ENCODE measurements at places on chromosomes 1 and 21.

- no peak for DNase-seq
These were observed 35.2 kb downstream of the SPAG17 start for GRCh38 chr1:118149799-118150198.

DNA sequence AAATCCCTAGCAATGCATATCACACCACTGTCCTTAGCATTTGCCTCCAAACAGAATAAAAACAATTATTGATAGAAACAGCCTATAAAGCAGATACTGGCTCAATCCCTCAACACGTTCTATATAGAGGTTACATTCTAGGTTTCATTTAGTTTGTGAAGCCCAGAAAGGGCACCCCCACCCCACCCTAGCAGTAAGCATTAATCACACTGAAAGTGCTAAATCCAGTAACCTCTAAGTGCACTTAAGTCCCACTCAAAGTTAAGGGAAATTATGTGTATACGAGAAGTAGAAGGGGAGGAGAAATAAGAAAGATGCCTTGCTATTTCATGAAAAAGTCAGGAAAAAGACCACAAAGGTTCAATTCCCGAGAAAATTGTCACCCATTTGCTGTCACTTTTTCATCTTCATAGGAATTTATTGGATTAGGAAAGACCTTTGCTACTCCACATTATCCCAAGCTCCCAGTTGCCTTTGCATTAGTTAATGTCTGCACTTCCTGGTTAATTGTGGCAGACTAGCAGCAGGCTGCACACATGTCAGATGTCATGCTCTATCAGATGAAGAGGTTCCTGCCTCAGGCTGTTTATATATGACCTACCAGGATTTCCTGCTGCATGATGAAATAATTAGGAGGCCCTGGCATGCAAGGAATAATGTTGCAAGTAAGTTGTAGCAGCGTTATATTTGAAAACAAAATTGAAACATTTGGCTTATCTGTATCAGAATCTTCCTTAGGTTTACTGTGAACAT is 54.5 kb upstream of the LHX8 start:
- no peak for DNase-seq

DNA sequence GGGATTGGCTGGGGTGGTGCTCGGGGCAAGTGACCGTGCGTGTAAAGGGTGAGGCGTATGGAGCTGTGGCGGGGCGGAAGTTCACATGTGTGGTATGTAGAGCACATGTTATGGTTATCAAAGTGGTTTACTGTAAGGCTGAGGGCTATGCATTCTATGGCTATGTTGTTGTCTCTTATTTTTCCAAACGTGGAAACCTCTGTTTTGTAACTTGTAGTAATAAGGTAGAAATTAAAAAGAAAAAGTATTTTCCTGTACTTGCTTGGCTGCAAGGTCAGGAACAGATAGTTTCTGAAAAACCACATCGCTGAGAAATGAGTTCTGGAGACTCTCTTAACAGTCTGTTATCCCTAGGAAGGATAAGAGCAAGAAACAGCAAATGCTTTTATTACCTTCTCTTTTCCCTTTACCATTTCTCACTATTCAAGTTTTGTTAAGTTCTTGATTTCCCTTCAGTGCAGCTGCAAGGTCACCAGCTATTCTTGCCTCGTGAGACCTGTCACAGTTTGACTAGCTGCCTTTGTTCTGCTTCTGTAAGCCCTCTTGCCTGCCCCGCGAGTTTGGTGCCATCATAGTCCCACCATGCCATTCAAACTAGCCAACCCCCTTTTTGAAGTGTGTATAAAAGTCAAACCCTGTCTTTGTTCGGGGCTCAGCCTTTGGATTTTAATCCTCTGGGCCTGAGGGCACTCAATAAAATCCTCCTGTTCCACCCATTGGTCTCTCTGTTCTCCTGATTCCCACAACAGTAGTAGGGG is 9.5 kb downstream of the RNU1-2 start:
- DNase-seq: no peak

DNA sequence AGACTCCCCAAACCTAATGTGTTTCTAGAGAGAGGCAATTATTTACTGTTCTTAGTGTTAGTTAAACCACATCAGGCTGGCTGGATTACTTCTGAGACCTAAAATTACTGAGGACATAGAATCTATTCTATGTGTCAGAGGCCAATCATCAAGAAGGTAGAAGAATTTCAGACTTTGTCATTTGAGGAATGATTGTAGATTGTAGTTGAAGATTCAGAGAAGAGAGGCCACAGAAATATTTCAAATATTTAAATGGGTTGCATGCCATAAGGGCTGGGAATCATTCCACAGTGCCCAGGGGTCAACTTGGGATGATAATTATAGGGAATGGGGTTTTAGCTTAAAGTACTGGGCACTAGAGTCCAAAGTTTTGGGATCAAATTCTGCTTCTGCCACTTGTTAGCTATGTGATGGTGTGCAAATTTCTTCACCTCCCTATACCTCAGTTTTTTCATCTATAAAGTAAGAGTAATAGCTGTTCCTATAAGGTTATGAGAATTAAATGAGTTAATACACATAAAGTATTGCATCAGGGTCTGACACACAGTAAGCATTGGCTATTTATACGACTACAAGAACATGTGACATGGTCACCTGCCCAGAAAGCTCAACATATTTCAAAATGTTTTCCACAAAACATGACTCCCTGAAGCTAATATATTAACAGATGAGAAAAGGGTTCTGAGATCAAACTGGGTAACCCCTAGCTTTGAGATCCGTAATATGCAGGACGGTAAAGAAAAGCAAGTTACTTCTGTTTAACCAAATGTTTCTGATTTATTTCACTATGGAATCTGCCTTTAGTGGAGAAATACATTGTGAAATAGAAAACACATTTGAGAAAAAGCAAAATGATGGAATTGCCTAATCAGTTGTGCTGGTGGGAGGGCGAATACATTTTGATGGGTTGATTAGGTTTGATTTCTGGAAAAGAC is 69.7 kb upstream of the SPAG17 start:
- DNase-seq: no peak

GRCh38 chr1:206022766-206023165 is 929 bp downstream of the CTSE start:
- DNase-seq: no peak

DNA sequence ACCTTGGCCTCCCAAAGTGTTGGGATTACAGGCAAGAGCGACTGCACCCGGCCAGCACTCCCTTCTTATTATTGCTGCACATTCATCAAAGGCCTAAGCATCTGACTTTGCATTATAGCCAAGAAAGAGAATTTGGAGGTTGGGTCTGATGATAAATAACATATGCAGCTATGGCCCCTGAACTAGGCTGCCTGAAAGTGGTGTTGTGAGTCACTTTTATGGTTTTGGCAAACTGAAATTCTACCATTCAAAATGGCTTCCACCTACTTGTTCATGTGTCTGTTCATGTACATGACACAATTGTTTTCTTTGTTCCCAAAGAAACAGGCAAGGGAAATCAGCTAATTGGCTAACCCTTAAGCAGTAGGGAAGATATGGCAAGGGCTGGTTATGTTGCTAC is 25.0 kb upstream of the UAP1 start:
- no peak for DNase-seq

DNA sequence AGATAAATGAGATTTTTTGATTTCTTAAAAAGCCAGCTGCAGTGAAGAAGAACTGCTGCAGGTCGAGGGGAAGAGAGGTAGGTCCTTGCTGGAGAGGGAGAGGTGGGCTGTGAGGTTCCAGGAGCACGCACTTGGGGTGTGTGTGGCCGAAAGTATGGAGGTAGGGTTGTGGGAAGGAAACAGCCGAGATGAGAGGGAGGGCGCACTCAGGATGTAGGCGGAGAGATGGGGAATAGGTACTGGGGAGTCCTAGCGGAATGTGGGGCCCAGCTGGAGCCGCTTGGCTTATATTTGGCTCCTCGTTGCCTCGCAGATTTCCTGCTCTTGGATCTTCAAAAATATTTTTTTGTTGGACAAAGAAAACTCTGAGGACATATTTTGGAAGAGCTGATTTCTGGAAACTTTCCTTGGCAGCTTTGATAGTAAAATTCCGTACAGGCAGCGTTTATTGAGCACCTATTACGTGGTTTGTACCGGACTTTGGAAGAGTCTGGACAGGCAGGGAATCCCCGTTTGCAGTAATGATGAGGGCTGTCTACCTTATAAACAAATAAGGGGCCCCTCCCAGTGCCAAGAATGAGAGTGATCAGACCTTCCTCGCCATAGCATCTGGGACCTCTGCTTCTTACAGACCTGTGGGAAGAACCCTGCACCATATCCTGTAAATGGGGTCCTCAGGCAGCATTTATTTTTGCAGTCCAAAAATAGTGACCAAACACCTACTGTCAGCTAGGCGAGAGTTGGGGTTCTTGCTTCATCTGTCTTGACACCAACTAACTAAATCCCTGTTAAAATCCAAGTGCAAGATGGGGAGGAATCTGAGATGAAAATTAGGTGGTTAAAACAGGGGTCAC is 1.5 kb downstream of the LRRC8D start:
- DNase-seq: no peak

GRCh38 chr1:212953321-212953720 is 3.0 kb downstream of the VASH2 start:
- no peak for DNase-seq

- DNase-seq: no peak
These were observed 55.2 kb upstream of the PALMD start for GRCh38 chr1:99590578-99591209.

DNA sequence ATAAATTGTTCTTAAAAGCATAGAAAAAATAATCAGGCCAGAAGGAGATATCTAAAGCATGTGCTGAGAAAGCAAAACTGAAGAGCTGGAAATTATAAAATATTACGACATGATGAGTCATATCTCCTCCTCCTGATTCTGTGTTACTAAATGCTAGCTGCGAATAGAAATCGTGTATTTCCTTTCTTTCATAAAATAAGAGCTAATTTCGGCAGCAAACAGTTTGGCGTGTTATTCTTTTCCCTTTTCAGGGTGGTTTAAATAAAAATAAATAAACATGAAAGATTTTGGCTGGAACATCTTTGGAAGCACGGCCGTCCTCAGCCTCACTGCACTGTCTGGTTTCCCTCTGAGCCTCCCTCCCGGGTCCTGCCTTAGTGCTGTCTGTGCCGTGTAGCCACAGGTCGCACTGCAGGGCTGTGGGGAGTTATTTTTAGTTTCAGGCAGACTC is 56.0 kb downstream of the ADARB1 start:
- DNase-seq: no peak

- DNase-seq: no peak
These were observed 34.6 kb upstream of the PIGC start for GRCh38 chr1:172478485-172478884.

- no peak for DNase-seq
These were observed 11.5 kb upstream of the MYOC start for GRCh38 chr1:171663854-171664575.

- DNase-seq: no peak
These were observed 13.2 kb upstream of the SLC41A1 start for GRCh38 chr1:205826016-205826806.

- DNase-seq: no peak
These were observed 55.1 kb upstream of the CR2 start for GRCh38 chr1:207398986-207399385.
